ENCODE measurements at places on chromosomes 7 and 10.

DNA sequence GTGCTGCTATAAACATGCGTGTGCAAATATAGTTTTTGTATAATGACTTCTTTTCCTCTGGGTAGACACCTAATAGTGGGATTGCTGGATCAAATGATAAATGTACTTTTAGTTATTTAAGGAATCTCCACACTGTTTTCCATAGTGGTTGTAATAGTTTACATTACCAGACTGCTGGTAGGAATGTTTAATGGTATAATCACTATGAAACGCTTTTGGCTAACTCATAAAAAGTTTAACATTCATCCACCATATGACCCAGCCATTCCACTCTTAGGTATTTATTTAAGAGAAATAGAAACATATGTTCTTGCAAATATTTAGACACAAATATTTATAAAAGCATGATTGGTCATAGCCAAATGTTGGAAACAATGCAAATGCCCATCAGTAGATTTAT is 32.1 kb upstream of the TFEC start:
- no peak for DNase-seq

DNA sequence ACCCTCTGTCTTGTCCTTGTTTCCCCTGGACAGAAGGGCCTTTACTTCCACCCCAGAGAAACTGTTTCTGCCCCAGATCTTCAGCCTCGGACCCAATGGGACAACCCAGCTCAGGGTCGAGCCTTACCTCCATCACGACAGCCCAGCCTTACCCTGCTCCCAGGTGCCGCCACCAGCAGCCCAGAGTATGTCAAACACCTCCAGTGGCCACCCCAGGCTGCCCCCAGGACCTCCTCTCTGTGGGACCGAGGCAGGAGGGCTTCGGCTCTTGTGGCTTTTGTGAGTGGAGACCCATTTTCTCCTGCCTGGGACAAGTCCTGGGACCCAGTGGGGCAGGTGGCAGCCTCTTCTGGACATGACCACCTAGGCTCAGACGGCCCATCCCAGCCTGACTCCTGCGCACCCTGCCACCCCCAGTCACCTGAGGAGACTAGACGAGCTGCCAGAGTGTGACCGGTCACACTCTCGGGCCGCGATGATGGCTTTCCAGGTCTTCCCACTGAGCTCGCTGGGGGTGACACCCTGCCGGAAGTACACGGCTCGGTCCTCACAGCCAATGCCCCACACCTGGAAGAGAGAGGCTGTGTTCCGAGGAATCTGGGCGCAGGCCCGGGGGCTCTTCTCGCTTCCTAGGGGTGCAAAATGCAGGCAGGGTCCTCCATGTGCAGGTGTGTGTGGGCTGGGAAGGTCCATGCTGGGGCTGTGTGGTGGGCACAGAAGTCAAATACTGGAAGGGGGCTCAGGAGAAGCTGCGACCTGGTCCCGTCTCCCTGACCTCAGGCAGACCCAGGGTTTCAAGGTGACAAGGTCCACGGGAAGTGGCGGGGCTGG is 15.5 kb downstream of the TECPR1 start:
- no peak for DNase-seq

DNA sequence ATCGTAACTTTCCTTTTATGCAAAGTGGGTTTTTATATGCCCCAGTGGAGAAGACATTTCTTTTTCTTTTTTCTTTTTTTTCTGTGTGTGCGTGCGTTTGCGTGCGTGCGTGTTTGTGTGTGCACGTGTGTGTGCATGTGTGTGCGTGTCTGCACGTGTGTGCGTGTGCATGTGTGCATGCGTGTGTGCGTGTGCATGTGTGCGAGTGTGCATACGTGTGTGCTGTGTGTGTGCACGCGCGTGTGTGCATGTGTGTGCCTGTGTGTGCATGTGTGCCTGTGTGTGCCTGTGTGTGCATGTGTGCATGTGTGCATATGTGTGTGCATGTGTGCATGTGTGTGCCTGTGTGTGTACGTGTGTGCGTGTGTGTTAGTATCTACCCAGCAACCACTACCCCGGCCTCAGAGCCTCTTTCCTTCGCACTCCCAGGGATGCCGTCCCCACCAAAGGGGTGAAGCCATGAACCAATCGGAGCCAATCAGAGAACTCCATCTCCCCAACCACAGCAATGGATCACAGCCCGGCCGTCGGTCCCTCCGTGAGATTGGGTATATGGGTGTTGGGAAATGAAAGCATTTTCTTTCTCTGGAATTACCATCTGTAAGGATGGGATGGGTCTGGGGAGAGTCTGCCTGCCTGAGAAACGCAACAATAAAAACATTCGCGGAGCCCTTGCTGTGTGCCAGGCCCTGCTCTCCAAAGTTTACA is 92.3 kb downstream of the ELFN1 start:
- no peak for DNase-seq

- DNase-seq = no peak
Observed at GRCh38 chr7:31734456-31734855, 47.4 kb downstream of the PPP1R17 start.

- no peak for DNase-seq
Observed at GRCh38 chr7:80589631-80590030, 48.8 kb upstream of the CD36 start.

DNA sequence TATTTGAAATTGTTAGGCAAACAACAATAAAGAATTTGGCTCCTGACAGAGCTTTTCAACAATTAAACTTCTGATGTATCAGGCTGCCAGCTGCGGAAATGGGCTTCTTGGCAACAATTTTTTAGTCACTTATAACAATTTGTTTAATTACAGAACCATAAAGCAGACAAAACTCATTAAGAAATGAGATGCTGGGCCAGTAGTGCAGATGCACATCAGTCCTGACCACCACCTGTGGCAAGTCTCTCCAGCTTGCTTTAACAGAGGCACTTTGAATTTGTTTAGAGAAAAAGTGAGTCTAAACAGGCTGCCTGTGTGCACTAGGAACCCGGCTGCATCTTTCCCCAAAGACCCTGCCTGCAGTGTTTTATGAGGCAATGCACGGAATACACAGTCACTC is 1124.4 kb downstream of the NXPH1 start:
- peak; percentile 28 for DNase-seq

- DNase-seq = no peak
Observed at GRCh38 chr7:148911626-148912025, 27.5 kb upstream of the EZH2 start.

GRCh38 chr7:74026903-74027682 is 880 bp upstream of the ELN start:
- DNase-seq = peak; percentile 19

- no peak for DNase-seq
Observed at GRCh38 chr7:71548746-71549145, 416.8 kb downstream of the GALNT17 start.

- DNase-seq = peak; percentile 46
Observed at GRCh38 chr7:44223362-44224079, 22.7 kb downstream of the YKT6 start.

DNA sequence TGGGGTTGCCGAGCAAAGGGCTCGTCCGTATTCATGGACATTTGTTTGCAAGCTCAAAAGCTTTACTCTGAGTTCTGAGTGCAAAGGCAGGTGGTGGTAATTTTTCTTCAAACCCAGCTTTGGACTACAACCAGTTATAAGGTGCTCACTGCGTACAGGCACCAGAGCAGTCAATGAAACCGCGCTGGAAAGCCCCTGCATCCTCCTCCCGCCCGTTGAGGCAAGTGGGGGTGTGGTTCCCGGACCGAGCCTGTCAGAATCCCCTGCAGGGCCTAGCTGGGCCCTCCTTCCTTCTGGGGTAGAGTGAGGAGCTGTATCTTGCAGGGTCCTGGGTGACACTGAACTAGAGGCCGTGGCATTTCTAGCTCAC is 22.3 kb downstream of the AMZ1 start:
- no peak for DNase-seq

- no peak for DNase-seq
Observed at GRCh38 chr7:5693529-5693928, 87.9 kb downstream of the RNF216 start.

GRCh38 chr7:64893401-64893800 is 9.7 kb upstream of the ZNF273 start:
- no peak for DNase-seq

GRCh38 chr7:158422887-158423560 is 164.6 kb downstream of the PTPRN2 start:
- no peak for DNase-seq

DNA sequence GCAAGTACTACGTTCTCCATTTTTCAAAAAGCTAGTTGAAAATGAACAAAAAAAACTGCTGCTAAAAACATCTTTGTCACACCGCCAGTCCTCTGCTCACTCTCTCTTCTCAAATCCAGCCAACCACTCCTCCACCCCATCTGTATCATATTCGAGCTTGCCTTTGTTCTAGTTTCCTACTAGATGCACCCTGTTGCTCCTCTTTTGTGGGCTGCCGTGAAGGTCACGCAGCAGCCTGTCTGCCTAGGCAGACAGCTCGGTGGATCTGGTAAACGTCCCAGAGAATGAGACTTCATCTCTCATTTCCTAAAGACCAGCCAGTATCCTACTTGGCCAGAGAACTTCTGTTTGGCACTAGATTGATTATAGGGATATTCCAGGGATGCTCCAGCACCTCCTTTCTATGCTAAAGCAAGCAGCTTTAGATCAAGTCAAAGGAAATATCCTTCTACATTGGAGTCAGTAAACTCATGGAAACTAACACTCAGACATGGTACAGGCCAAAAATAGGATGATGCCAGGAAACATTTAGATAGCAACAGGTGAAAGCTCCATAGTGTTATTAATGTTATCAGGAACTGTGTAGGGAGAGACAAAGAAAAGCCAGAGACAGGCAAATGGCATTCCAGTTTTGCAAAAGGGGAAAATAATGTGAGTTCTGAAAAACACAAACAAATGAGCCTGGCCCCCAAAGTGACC is 8.7 kb upstream of the PLXNA4 start:
- no peak for DNase-seq

GRCh38 chr10:11112718-11113117 is 95.0 kb downstream of the CELF2 start:
- DNase-seq = no peak

DNA sequence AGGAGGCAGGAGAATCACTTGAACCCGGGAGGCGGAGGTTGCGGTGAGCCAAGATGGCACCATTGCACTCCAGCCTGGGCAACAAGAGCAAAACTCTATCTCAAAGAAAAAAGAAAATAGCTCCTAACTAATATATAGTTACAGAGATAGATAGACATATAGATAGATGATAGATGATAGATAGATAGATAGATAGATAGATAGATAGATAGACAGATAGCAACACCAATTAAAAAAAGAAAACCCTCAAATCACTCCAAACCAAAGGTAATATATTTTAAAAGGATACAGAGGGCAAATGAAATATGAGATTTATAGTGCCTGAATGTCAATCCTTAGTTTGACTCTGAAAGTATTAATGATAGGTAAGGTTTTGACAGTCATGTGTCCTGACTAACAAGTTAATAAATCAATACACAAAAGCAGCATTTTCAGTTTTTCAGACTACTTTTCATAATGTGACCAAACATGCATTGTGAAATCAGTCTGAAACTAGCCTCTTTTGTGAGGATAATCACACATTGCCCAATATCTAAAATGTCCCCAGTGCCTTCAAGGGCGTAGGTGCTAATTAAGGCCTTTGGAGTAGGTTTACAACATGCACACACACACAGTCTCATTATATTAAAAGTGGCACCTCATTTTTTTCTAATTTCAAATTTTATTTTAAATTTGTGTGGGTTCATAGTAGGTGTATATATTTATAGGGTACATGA is 61.2 kb downstream of the BPGM start:
- DNase-seq = no peak

GRCh38 chr10:131019696-131020095 is 291.8 kb downstream of the TCERG1L start:
- DNase-seq = no peak

DNA sequence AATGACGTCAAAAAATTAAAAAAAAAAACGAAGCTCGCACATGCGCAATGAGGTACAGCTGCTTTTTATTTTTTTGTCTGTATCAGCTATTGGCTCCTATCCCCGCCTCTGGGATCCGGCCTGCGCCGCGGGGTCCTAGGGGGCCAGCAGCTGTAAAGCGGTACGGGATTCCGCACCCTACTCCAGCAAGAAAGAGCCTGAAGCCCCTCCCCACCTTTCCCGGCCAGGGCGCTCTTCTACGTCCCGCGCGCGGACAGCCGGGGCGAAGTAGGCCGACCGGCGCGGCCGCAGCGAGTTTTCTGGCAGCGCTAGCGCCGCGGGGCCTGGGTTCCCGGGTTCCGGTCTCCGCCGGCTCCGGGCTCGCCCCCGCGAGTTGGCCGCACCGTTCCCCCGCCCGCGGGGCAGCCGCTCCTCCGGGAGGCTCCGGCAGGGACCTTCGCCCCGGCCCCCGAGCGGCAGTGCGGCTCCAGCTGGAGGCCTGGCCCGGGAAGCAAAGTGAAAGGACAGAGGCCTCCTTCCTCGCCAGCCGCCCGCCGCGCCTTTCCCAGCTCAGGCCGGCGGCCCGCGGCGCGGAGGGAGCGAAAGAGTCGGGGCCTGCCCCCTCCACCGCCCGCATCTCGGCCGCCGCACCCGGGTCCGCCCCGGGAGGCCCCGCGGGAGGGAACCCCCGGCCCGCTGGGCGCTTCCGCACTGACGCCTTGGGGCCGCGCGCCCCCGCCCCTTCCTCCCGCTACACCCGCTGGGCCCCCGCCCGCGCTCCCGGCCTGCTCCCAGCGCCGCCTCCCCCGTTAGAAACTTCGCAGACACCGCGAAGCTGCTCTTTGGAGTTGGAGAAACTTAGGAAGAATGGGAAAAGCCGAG is 4.7 kb upstream of the SPAG6 start:
- peak; percentile 79 for DNase-seq

- peak; percentile 17 for DNase-seq
Observed at GRCh38 chr7:93601363-93601762, 26.8 kb upstream of the CALCR start.

DNA sequence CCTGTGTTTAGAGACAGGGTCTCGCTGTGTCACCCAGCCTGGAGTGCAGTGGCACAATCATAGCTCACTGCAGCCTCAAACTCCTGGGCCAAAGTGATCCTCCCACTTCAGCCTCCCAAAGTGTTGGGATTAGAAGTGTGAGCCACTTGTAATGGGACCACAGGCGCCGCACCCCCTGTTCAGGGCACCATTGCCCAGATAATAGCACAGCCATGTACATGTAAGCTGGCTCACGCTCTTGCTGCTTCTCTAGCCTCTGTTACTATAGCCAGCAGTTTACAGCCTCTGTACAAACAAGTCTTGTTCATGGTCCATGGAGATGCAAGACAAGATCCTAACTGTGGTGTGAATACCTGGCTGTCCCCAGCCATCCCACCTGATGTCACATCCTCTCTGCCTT is 4.2 kb upstream of the MLXIPL start:
- no peak for DNase-seq

- DNase-seq = no peak
Observed at GRCh38 chr10:90175161-90175681, 473.8 kb downstream of the KIF20B start.

GRCh38 chr10:33655165-33655815 is 320.8 kb upstream of the NRP1 start:
- DNase-seq = no peak

DNA sequence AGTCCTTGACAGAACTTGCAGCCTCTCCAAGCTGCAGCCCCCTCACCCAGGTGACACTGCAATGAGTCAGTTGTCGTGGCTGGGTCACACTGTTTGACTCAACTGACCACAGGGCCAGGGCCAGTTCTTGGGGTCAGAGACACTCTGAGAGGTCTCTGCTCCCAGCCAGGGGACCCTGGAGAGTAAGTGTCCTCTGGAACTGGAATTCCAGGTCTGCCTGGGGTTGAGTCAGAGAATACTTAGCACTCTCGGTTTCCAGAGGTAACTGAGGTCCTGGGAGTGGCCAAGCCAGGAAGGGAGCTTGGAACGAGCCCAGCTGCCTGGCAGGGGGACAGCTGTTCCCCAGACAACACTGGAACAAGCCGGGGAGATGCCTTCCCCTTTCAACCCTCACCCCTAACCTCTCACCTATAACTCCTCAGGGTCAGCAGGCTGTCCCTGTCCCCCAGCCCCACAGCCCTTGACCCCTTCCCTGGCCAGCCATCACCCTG is 2.2 kb upstream of the MYL10 start:
- DNase-seq = no peak

- DNase-seq = no peak
Observed at GRCh38 chr10:74047304-74047703, 49.4 kb downstream of the VCL start.

Data from NCI-H774 (cell line).